ENCODE measurements at places on chromosomes 12 and 14.

- no peak for DNase-seq
These were observed 117.3 kb downstream of the LGMN start for GRCh38 chr14:92631098-92631497.

DNA sequence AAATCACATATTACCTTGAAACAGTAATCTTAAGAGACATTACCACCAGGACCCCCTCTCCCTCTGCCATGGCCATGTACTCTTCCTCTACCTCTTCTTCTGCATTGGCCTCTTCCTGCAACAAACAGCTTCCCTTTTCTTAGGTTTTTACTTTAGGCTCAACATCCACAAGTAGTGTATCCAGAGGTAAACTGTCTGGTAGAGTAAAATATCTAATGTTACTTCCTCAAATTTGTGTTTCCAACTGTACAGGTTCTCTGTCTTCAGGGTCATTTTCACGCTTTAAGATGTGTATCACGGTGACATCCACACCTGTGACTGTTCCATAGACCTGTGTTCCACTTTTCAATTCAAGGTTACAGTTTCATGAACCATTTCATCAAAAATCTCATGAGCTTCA lies 13.4 kb downstream of the CDK17 start:
- DNase-seq, result no peak

DNA sequence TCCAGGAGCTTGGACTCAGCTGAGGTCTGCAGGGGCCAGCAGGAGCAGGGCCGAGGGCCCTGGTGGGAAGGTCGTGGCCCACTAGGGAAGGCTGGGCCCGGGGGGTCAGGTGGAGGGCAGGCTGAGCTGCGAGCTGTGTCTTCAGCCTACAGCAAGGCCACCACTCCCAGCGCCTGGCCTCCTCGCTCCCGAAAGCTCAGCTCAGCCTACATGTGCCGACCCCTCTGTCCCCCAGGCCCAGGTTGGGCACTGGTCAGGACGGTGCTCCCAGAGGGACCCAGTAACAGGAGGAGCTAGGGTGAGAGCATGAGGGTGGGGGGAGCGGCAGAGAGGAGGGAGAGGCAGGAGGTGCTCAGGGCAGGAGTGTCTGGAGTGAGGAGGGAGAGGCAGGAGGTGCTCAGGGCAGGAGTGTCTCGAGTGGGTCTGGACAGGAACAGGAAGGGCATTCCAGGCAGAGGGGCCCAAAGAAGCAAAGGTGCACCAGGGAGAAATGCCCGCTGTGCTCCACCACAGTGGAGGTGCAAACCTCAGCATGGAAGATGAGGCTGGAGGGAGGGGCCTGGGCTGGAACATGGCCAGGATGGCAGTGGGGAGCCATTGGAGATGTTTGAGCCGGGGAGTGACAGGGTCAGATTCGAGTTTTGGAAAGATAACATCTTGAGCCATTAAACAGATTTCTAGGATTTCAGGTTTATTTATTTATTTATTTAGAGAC lies 29.1 kb upstream of the GPR132 start:
- DNase-seq, result no peak

GRCh38 chr12:104816845-104817503 lies 141.1 kb downstream of the SLC41A2 start:
- DNase-seq, result no peak

- no peak for DNase-seq
These were observed 62.0 kb downstream of the SLC25A47 start for GRCh38 chr14:100384819-100385813.

- DNase-seq, result no peak
These were observed 604 bp downstream of the GALNT4 start for GRCh38 chr12:89523843-89524540.

DNA sequence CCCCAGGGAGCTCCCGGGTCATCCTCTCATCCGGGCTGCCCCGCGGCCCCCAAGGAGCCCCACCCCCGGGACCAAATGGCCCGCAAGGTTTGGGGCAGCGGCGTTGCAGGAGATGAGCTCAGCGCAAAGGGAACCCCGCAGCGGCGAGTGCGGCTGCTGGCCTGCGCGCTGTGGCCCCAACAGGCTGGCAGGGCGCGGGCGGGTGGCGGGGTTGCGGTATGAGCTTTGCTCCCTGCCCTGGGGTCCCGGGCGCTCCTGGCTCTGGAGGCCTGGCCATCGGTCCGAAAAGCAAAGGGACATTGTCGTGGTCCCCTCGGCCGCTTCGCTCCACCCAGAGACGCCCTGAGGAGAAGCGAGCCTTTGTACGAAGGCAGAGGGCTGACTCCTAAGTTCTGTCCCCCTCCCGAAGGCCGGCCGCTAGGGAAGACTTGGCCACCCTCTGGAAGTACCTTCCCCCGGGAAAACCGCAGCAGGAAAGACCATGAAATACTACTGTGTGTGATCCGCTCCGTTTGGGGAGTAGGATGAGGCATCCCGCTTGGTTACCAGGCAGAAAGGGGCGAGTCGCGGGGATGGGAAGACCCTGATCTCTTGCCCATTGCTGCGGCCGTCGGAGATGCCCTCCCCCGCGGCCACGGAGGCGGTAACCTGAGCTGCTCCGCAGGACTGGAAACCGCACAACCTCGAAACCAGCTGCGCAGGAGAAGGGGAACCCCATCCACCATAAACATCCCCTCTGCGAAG lies 620 bp upstream of the NID2 start:
- peak; percentile 69 for DNase-seq

GRCh38 chr12:46174919-46175318 lies 93.9 kb downstream of the SLC38A1 start:
- no peak for DNase-seq

- no peak for DNase-seq
These were observed 1.4 kb upstream of the SUDS3 start for GRCh38 chr12:118374909-118375308.

DNA sequence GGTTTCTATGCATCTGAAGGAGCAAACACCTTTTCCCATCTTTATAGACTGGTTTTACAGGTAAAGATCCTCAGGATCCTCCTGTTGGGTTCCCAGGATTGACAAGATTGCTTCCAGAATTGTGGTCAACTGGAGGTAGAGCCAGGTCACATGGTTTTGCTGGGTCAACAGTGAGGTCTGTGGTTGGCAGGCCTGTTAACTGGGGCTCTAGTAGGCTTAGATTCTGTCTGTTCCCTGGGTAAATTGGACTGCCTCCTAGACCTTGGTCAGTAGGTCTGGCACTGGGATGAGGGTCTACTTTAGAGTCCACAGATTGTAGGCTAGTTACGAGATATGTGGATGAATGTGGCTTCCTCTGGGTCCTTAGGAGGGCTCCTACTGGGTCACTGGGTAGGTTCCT lies 3.5 kb upstream of the PZP start:
- DNase-seq, result no peak

- DNase-seq, result no peak
These were observed 32.6 kb downstream of the MLXIP start for GRCh38 chr12:122111089-122111641.

DNA sequence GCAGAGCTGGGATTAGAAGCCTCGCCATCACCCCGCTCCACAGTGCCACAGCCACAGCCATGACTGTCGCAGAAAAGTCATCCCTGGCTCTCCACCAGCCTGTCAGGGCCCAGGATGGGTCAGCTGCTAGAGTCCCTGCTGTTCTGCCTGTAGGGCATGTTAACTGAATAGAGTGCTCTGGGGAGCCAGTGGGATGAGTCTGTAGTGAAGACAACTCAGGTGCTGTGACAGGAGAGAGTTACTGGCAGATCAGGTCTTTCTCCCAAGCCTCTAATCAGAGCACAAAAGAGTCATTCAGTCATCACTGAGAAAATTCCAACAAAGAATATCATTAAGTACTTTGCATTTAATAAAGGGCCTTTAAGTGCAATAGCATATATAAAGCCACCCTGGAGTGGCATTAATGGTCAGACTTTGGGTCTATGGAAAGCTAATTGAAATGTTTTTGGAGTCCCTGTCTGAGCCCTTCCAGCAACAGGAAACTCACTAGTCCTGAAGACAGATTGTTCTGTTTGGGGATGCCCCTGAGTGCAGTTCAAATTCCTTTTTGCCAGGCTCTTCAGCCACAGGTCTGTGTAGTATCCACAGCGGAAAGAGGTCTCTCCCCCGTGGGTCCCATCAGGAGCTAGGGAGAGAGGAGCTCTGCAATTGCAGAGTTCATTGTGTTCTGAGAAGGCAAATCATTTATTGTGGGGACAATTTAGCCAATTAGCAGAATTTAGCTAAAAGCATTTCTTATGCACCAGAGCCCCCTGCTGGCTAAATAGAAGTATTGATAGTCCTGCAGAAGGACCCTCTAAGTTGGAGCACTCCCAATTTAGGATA lies 45.2 kb upstream of the C14orf132 start:
- peak; percentile 76 for DNase-seq

GRCh38 chr12:109725321-109726105 lies 11.9 kb downstream of the FAM222A start:
- DNase-seq, result peak; percentile 60

- peak; percentile 65 for DNase-seq
These were observed 12.3 kb downstream of the ZC2HC1C start for GRCh38 chr14:75081660-75082229.

DNA sequence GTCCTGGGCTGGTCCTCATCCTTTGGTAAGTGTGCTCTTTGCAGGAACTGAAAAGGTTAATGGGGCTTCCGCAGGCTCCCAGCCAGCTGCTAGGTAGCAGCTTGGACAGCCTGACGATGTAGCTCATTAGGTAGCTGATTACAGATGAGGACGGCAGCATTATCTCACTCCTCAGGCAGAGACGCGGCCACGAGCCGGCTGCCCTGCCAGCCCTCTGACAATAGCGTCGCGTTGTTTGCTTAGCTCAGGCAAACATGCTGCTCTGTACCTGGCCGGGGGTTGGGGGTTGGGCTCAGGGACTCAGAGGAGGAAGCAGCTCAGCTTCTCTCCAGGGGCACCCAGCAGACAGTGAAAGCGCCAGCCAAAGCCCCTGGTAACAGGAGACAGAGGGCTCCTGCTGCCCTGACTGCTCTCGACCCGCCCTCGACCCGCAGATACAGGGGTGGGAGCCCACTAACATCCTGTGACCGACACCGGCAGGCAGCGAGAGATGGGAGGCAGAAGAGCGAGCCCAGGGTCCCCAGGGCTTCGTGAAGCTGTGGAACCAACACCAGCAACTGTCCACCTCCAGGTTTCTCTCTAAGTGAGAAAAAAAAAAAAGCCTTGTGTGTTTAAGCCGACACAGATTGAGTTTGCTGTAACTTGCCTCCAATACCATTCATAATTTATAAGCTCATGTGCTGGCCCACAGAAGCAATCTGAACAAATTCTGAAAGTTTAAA lies 53.4 kb upstream of the DLK1 start:
- peak; percentile 52 for DNase-seq

- no peak for DNase-seq
These were observed 113.9 kb downstream of the AEBP2 start for GRCh38 chr12:19553175-19553574.

- DNase-seq, result peak; percentile 53
These were observed 826 bp upstream of the CACNA1C start for GRCh38 chr12:2051700-2052621.

GRCh38 chr12:127435439-127435838 lies 831.5 kb upstream of the TMEM132C start:
- DNase-seq, result no peak

GRCh38 chr12:92482599-92482998 lies 220.2 kb upstream of the PLEKHG7 start:
- DNase-seq, result no peak

Data from lung (tissue), 17 donors.